Activated CD8-positive, alpha-beta T cell treated with anti-CD3 and anti-CD28 coated beads for 36 hours (primary cell): ENCODE measurements at places on chromosomes 2 and 18. TPM values are rescaled to one million over a fixed set of nuclear protein-coding genes. Genes with fewer than 3 reads are reported as not detected.

Gene TNFAIP6
- not detected for total RNA-seq

Gene NEUROD1
- total RNA-seq: not detected

Gene EFHD1
- total RNA-seq: 1.2 TPM

Gene GCG
- not detected for total RNA-seq

Gene HK2
- total RNA-seq: 121 TPM

Gene SAG
- not detected for total RNA-seq

Gene FBLN7
- 7.4 TPM for total RNA-seq

Gene VWC2L
- total RNA-seq: not detected

Gene PJVK
- 3.2 TPM for total RNA-seq

Gene RBKS
- total RNA-seq: 7.2 TPM

Gene ACKR3
- total RNA-seq: 3.4 TPM

Gene LRATD1
- not detected for total RNA-seq

Gene KCNE4
- total RNA-seq: not detected

Gene GKN2
- total RNA-seq: not detected

- no peak for DNase-seq
These were observed 92.3 kb upstream of the PKDCC start for GRCh38 chr2:41955316-41956043.

- no peak for DNase-seq
These were observed 21.0 kb upstream of the STAT4 start for GRCh38 chr2:191171708-191172355.

GRCh38 chr2:23387221-23387550 lies 2.2 kb downstream of the KLHL29 start:
- no peak for DNase-seq

DNA sequence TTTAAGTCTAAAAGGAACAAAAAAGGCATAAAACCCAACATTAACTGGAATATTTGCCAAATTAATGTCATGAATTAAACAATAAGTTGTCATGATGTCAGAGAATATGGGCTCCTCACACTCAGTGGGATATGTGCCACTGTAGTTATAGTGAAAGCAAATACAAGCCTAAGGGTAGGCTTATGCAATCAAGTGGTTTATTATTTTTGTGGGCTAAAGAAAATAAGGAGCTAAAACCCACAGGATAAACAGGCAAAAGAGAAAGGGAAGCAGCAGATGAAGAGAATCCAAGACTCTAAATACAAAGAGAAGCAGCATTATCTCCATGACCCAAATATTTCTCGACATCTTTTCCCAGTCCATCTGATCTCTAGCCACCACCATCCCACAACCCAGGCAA lies 17.5 kb downstream of the YWHAQ start:
- no peak for DNase-seq

- DNase-seq: no peak
These were observed 60.2 kb downstream of the EHD3 start for GRCh38 chr2:31294196-31294595.

DNA sequence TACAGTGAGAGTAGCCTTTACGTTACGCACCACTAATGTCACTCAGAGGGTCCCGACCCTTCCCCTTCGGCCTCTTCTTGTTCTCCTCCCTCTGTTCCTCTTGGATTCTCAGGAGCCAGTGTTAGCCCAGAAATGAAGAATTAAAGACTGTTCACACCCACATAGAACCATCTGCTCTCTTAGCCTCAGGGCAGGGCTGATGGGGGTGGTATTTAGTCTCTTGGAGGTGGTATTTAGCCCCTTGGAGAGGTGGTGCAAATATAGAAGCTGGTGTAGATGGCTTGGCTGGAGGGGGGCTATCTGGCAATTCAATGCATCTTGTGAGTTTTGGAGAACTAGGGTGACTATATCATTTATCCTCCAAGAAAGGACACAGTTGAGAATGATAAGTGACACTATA lies 286.5 kb downstream of the PRKCE start:
- no peak for DNase-seq

DNA sequence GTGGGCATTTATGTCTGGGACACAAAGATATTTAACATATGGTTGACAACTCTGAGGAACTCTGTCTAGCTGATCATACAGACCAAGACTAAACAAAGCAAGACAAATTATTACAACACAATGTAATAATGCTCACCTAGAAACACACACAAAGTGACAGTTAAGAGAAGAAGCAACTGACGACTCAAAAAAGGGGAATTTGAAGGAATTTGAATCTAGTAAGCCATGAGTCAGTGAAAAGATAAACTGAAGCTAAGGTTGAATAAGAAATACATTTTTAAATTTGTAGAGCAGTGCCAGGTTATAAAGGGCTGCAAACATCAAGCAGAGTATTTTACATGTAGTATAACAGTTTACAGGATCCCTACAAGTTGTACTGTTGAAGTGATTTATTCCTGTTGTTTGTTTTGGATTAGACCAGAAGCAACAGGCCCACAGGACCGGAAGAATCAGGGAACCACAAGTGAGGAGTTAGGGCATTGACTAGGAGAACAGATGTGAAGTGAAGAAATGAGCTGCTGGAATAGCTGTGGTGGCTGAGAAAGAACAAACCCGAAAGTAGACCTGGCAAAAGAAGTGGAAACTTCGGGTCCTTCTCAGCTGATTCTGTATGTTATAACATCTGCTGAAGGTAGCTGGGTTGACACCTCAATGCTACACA lies 35.6 kb downstream of the IFIH1 start:
- no peak for DNase-seq

DNA sequence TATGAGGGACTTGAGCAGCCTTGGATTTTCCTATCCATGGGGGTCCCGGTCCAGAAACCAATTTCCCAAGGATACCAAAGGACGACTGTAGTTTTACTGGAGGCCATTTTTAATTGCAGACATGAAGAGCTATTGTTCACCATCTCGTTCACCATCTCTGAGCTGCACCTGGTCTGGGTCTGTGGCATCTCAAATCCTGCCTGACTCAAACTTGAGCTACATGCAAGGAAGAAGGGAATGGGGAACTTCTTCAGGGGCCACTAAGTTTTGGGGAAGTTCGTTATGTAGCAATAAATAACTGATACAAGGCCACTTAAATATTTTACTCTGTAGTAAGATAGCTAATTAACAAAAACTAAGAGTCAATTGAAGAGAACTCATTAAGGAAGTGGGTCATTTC lies 2.1 kb upstream of the SMCHD1 start:
- no peak for DNase-seq

GRCh38 chr2:176079285-176079830 lies 4.4 kb downstream of the EVX2 start:
- no peak for DNase-seq

DNA sequence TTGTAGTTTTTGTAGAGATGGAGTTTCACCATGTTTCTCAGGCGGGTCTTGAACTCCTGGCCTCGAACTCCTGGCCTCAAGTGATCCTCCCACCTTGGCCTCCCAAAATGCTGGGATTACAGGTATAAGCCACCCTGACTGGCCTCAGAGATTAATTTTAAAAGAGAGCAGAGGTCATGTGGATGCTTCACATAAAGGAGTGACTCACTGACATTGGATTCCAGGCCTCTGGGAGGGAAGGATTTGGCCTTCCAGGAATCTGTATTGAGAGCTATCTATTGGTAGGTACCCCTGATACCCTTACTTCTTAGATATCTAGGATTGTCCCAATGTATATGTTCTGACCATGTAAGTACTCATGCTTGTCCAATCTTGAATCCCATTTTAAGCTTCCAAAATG lies 138.4 kb downstream of the FAM161A start:
- no peak for DNase-seq

- DNase-seq: no peak
These were observed 95.0 kb downstream of the CDH20 start for GRCh38 chr18:61428266-61428665.

DNA sequence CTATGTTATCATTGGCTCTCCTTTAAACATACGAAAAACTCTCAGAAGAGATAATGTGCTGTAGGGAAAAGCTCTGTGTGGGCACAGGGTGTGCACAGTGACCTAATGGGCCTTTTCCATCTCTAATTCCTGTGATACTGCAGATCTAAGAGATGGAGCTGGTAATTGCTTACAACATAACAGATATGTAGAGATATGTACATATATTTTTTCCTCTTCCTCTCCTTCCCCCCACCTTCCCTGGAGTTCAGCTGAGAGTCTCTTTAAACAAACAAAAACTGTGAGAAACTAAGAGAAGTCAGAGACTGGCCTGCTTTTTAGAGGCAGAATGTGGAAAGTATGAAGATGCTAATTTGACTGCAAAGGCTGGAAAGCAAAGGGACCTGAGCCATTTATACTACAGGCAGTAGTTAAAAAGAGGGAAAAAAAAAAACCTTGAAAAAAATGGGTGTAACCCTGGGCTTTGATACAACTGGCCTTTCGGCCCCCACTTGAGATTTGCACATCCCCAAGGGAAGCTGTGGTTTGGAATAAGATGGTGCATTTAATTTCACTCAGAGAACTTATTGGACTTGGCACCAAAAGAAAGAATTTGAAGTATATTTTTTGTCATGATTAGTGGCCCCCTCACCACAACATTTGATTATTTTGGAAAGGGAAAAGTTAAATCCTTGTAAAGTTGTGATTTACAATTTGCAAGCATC lies 502.2 kb upstream of the ZEB2 start:
- no peak for DNase-seq

DNA sequence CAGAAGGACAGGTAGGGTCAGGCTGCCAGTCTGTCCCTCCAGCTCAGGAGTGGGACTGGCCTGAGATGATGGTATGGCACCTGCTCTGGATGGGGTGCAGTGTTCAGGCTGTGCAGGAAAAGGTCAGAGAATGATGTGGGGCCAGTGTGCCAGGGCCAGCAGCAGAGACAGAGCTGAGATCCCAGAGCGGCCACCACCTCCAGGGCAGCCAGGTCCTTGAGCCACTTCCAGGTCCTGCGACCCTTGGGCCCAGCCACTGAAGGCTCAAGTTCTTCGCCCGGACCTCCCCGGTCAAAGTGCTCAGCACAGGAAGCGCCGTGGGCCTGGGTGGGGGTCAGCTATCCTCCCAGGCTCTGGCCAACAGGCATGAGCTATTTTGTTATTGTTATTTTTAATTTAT lies 12.1 kb upstream of the ARMC9 start:
- no peak for DNase-seq

- no peak for DNase-seq
These were observed 69.2 kb downstream of the SLC40A1 start for GRCh38 chr2:189511210-189511959.

- DNase-seq: no peak
These were observed 36.9 kb upstream of the NCKAP5 start for GRCh38 chr2:133605011-133605765.

DNA sequence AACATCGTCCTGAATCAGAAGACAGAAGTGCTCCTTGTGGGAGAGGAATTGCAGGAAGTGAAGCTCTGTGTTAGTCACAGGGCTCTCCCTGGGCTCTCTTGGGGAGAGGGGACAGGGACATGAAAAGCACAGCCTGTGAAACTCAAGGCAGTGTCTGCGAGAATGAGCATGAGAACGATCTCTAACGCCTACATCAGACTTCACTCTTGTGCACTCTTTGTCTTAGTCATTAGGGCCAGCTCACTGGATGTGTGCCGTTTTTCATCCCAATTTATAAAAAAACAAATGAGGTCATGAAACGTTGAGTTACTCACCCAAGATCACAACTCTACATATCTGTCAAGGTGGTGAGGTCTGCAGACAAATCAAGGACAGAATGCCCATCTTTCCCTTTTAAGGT lies 27.0 kb upstream of the TWIST2 start:
- no peak for DNase-seq

GRCh38 chr2:15141211-15141610 lies 419.9 kb downstream of the NBAS start:
- DNase-seq: peak; percentile 27

- DNase-seq: no peak
These were observed 9.3 kb downstream of the MEX3C start for GRCh38 chr18:51188024-51188701.
